Skeletal muscle cell (primary cell): ENCODE measurements at places on chromosomes 3 and 15.

DNA sequence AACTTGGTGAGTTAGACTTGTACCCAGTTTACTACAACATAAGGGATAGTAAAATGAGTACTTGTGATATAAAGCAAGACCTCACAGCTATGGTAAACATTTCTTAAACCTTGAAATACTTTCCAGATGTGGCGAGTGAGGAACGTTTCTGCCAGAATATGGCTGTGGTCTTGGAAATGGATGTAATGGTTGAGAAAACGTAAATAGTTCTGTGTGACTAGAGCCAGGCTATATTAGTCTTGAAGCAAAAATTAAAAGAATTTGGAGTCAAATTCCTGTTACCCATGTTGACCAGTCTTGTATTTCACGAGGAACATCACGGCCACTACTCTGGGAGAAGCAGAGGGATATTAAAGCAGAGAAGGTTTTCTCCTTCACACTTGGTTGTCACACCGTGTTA, 15.3 kb downstream of the OR4F15 start:
- no peak for DNase-seq

- DNase-seq = no peak
These were observed 196.1 kb downstream of the RYR3 start for GRCh38 chr15:33506781-33507296.

GRCh38 chr3:6714962-6715361, 146.0 kb upstream of the GRM7 start:
- no peak for DNase-seq

- peak; percentile 49 for DNase-seq
These were observed 75.7 kb downstream of the GMPS start for GRCh38 chr3:155946178-155946577.

DNA sequence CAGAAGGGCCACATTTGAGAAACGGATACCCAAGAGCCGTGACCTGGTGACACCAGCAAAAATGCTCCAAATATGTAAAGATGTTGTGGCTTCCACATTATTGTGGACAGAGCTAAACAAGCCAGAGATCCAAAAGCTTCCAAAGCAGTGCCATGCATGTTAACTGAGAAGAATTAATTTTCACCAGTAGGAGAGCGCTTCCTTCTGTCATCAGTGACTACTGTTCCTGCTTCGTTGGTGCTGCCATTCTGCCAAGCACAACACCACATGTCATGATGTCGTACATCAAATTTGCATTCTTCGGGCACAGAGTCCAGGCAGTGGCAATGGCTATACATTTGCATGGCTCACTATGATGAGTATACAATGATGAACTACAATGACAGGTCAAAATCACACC, 19.1 kb upstream of the CHST2 start:
- no peak for DNase-seq

- DNase-seq = no peak
These were observed 36.6 kb upstream of the MAGEF1 start for GRCh38 chr3:184748219-184749135.

- no peak for DNase-seq
These were observed 40.9 kb downstream of the CCR4 start for GRCh38 chr3:32992310-32992686.

DNA sequence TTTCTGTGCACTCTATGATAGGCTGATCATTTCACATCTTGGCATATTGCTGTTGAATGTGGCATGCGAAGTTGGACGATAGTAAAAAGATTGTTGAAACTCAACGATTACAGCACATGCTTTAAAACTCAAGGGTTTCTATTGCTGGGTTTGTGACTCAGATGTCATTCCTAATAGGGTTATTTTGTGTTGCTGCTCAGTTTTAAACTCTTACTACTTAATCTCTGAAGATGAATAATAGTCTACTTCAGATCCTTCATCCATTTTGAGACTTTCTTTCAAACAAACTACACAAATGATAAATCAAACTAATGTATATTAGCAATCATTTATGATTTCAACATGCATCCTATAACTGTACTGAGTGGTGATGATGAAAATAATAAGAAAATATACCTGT, 71.3 kb upstream of the MBNL1 start:
- DNase-seq = no peak

GRCh38 chr3:279325-279724, 82.8 kb downstream of the CHL1 start:
- no peak for DNase-seq

DNA sequence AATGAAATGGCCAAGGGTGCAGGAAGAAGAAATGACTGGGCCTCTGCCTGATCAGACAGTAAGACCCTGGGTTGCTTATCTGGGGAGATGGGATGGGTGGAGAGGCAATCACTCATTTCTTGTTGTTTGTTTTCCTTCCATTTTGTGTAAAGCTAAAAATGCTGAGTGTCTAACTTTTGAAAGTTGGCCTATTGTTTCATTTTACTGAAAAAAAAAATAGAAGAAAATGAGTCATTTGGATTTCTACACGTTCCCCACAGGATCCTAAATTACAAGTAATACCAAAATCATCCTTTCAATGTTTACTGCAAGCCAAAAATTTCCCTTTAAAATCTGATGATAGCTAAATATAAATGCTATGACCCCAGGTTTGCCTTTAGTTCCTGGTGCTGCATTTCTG, 30.6 kb downstream of the PTX3 start:
- DNase-seq = no peak

GRCh38 chr3:149005416-149005815, 14.1 kb downstream of the GYG1 start:
- no peak for DNase-seq

DNA sequence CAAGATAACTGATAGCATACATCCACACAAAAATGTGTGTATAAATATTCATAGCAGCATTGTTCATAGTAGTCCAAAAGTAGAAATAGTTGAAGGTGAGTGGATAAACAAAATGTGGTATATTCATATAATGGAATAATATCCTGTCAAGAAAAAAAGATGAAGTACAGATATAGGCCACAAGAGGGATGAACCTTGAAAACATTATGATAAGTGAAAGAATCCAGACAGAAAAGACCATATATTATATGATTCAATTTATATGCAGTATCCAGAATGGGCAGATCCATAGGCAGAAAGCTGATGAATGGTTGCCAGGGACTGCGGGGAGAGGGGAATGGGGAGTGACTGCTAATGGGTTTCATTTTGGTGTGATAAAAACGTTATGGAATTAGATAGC, 54.3 kb upstream of the TNIK start:
- DNase-seq = no peak

DNA sequence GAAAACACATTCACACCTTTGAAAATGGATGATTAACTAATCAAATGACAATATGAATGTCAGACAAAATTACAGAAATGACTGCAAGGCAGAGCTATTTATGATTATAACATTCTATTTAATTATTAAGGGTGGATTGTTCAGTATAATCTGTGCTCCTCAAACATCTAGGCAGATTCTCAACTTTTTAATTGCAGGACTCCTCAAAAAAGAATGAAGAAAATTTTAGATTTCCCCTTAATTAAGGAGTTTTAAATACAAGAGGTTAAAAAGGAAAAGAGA, 22.6 kb upstream of the CMC1 start:
- DNase-seq = no peak

DNA sequence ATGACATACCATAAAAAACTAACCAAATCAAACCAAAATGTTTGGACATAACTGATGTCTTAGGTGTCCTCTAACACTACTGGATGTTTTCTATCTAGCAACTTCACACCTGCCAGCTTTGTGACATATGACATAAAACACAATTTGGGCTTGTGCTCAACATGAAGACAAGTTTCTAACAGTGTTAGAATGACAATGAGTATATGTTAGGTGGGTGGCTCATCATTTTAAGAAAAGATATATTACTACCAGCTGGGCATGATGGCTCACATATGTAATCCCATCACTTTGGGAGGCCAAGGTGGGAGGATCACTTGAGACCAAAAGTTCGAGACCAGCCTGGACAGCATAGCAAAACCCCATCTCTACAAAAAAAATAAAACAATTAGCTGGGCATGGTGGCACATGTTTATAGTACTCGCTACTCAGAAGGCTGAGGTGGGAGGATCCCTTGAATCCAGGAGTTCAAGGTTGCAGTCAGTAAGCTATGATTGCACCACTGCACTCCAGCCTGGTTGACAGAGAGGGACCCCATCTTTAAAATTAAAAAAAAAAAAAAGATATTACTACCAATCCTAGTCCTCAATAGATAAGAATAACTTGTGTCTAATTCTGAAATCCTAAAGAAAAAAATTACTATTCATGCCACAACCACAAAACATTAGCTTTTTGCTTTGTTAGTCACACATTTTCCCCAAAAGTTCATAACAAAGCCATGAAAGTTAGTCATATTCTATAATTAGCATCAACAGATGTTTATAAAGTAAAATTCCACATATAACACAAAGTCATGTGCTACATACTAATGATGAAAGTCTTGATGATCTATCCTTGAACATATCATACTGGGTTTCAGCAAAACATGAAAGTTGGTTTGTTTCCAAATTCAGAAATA, 59.9 kb downstream of the LRRFIP2 start:
- peak; percentile 46 for DNase-seq

DNA sequence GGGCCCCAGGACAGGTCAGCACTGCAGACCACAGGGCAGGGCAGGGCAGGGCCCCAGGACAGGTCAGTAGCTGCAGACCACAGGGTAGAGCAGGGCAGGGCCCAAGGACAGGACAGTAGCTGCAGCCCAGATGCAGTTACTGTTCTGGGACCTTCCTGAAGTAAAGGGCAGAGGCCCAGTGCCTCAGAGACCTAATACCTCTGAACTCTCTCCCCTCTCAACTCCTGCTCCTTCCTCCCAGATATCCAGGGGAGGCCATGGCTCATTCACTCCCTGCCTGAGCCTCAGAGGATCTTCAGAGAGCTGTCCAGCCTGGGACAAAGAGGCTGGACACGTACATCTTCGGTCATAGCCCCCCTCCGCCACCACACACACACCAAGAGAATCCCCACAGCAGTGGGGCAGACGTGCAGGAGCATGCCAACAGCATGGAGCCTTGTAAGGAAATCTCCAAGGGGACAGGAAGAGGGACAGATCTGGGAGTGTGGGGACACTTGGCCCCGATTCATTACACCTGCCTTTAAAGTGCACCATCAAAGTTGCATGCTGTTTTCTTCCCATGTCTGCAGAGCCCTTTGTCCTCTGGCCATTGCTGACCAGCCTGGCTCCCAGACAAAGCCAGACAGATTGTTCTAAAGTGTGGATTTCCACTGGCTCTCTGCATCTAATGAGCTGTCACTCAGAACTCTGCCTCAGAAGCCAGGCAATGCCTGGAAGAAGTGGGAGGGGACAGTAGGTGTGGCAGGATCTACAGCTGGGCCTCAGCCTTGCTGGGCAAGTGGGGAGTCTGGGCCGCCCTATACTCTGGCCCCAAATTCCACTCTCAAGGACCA, 24.2 kb upstream of the BUB1B start:
- DNase-seq = no peak

DNA sequence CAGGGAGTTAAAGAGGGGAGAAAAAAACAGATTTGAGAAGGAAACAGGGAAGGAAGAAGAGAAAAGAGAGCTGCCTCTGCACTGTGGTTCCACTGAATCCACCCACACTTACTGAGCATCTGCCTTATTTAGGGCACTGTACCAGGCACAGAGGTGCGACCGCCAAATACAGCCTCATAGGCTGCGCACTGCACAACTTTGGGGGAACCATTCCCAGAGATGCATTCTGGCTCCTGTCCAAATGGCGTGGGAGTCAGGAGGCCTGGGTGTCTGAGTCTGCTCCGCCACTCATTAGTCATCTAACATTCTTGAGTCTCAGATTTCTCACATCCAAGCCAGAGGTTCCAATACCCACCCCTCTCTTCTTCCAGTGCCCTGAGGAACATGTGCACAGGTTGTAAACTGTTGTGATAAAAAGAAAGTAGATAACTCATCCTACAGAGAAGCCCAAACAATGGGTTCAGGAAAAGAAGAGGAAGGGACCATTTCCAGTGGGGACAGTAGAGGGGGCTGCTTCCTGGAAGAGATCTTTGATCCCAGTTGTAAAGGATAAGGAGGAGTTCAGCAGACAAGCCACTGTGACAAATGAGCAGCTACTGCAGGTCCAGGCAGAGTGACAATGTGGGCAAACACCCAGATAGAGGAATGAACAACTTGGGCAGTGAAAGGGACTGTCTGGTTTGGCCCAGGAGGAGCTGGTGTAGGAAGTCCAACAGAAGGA, 254.6 kb downstream of the UACA start:
- peak; percentile 66 for DNase-seq

DNA sequence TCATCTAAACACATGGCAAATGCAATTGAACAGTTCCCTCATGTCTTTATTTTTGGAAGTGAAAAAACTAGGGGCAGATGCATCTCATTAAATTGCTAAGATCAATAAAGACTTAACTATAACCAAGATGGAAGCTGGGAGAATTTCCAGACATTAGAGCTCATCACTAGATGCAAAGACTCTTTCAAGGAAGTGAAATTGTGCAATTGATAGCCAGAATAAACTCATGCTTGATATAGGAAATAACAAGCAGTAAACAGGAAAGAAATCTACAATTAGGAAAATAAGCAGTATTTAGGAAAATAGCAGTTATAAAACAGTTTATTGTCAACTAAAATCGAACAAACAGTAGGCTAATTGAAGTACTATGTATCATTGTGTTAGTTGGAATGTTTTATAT, 8.8 kb upstream of the ANKUB1 start:
- no peak for DNase-seq

DNA sequence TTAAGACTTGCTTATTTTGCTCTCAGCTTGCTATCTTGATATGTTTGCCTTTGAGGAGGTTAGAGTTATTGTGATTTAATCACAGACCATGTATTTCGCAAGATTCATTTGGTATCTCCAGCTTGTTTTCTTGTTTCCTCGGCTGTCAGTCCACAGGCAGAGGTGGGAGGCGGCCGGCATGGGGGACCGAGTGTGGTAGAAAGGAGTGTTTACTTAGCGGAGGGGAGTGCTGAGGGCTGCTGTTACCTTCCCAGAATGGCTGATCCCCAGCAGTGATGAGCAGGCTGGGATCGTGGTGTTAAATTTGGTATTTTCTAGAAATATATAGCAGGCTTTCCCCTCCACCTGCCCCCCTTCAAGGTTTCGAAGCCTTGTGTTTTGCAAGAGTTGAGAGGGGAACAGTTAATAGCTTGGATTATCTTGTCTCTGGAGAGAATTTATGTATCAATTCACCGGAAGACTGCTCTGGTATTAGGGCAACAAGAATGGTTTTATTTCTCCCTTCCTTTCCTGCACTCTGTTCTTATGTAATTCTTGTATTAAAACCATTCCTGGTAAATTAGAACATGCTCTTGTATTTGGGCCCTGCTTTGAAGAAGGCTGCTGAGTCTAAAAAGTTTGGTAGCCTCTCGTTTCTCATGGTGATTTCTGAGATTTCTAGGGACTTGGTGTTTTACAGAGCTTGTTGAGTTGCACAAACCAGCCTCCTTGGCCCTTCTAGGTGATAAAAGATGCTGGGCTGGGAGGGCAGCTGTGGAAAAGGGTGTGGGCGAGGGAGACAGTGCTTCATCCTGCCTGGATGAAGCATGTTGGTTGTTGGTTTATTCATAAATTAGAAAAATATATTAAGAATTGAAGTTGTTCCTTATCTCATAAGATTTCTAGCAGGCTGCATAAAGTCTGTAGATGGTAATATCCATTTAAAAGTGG, 151.4 kb downstream of the IGF1R start:
- no peak for DNase-seq

GRCh38 chr3:134941820-134942219, 146.8 kb downstream of the EPHB1 start:
- no peak for DNase-seq

- DNase-seq = no peak
These were observed 128.5 kb downstream of the MYRIP start for GRCh38 chr3:39937874-39938273.

GRCh38 chr3:12185172-12185710, 26.5 kb upstream of the TIMP4 start:
- DNase-seq = no peak

- no peak for DNase-seq
These were observed 228.4 kb downstream of the DIPK2A start for GRCh38 chr3:144200004-144200403.

- no peak for DNase-seq
These were observed 99.4 kb upstream of the IQSEC1 start for GRCh38 chr3:13172644-13173013.
